Central memory CD4-positive, alpha-beta T cell (primary cell): ENCODE measurements at places on chromosomes 12 and 14.

- peak; percentile 51 for DNase-seq
Measured at GRCh38 chr12:9796346-9796745, 30.9 kb upstream of the KLRF1 start.

DNA sequence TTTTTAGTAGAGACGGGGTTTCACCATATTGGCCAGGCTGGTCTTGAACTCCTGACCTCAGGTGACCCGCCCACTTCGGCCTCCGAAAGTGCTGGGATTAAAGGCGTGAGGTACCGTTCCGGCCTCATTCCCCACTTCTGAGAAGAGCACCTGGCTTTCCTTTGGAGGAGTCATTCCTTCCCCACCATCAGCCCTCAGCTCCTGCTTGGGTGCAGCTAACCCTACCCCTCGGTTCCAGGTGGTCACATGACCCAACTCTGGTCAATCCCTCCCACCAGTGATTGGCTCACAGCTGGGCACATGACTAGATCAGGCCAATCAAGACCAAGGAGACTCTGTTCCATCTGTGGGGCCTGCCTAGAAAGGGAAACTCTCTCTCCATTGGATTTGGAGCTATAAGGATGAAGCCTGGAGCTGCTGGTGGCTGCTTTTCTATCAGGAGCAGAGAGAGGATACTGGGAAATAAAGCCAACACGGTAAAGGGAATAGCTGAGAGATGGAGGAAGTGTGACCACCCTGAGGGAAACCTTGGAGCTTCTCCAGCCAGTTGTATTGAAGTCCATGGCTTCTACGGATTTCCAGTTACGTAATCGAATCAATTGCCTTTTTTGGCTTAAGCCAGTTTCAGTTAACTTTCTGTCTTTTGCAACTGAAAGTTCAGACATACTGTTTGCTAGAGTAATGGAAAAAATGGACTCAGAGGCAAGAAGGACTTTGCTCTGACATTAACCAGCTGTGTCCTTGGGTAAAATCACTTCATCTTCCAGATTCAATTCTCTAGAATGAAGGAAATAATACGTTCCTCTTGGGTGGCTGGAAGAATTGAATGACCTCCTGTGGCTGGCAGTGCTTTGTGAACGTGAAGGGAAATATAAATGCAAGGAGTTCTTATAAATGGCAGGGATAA lies 19.7 kb upstream of the IFT81 start:
- no peak for DNase-seq

DNA sequence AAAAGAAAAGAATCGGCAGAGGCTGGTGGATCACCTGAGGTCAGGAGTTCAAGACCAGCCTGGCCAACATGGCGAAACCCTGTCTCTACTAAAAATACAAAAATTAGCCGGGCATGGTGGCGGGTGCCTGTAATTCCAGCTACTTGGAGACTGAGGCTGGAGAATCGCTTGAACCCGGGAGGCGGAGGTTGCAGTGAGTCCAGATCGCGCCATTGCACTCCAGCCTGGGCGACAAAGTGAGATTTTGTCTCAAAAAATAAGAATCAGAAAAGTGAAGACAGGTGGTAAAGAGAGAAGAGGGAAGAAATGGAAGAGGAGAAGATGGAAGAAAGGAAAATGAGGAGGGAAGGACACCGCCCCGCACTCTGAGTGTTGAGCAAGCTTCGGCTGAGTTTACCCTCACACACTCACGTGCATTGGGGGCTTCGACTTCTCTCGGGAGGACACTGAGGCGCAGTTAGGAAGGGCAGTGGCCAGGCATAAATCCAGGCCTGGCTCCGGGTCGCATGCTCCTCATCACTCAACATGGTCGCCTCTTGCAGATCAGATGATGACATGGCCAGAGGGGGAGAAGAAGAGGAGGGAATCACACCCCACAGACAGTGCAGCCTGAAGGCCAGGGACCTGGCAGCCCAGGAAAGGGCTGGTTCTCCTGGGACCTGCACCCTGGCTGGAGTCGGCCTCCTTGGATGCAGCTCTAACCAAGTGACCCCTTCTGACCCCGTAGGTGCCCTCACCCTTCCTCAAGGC lies 61.1 kb downstream of the PRMT8 start:
- no peak for DNase-seq

GRCh38 chr14:99508896-99509629 lies 27.9 kb downstream of the CCNK start:
- no peak for DNase-seq

DNA sequence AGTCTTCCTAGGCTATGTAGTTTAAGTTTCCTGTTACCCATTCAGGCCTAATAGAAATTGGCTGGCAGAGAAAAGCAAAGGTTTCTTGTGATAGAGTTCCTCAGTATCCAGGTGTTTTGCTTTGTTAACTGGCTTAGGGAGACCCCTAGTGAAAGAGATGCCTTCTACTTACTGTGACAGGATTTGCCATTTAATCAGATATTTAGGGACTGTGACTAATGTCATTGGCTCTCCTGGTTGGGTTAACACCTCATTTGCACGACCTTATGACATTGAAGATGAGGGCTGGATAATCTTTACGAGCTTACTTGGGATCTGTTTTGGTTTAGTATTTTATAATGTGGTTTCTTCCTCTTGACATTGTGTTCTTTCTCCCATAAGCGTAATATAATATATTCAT lies 5.8 kb downstream of the MON2 start:
- no peak for DNase-seq

DNA sequence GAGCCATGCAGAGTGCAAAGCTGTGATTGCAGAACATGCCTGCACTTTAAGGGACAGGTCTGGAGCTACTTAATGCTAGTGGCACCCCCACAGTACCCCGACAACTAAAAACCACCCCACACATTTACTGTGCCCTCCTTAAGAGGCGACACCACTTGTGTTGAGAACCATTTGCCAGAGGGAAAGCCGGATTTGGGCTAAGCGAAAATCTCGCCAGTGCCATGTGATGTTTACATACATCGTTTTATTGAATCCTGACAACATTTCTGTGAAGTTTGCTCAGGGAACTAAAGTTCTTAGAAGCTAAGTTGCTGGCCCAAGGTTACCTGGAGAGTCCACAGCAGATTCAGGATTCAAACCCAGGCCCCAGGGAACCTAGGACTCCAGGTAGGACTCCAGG lies 119.0 kb upstream of the FKBP4 start:
- no peak for DNase-seq

DNA sequence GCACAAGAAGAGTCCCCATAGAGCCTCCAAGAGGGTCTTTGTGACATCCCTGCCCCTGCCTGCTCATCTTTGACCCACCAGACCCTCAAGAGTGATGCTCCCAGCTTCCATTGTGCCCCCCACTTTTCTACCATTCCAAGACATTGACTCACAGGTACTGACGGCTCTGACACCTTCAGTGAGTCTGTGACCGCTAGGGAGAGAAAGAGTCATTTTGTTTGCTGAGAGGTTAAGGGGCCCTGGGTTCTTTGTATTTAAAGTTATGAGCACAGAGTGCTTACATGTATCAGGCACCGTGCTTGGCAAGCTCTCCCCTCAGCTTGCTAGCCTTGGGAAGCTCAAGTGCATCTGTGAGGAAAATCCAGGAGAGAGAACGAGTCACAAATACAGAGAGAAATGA lies 7.1 kb upstream of the KRT82 start:
- DNase-seq = no peak

GRCh38 chr12:45234139-45234865 lies 18.4 kb downstream of the ANO6 start:
- DNase-seq = no peak

DNA sequence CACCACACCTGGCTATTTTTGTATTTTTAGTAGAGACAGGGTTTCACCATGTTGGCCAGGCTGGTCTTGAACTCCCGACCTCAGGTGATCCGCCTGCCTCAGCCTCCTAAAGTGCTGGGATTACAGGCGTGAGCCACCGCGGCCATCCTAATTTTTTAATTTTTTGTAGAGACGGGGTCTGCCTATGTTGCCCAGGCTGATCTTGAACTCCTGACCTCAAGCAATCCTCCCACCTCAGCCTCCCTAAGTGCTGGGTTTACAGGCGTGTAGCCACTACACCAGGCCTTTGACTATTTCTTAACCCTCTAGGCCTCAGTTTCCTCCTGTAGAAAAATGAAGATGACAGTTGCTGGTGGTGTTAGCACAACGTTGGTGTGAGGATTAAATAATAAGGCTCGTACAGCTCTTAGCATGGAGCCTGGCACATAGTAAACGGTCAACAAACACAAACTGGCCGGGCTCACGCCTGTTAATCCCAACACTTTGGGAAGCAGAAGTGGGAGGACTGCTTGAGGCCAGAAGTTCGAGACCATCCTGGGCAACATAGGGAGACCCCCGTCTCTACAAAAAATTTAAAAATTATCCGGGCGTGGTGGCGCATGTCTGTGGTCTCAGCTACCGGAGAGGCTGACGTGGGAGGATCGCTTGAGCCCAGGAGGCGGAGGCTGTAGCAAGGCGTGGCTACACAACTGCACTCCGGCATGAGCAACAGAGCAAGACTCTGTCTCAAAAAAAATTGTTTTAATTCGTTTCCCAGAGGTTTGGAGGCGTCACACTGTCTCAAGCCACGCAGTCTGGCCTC lies 979 bp downstream of the DDX54 start:
- DNase-seq = no peak

- no peak for DNase-seq
Measured at GRCh38 chr14:90287791-90288190, 31.4 kb downstream of the PSMC1 start.

GRCh38 chr12:11618046-11618445 lies 31.4 kb upstream of the ETV6 start:
- no peak for DNase-seq

DNA sequence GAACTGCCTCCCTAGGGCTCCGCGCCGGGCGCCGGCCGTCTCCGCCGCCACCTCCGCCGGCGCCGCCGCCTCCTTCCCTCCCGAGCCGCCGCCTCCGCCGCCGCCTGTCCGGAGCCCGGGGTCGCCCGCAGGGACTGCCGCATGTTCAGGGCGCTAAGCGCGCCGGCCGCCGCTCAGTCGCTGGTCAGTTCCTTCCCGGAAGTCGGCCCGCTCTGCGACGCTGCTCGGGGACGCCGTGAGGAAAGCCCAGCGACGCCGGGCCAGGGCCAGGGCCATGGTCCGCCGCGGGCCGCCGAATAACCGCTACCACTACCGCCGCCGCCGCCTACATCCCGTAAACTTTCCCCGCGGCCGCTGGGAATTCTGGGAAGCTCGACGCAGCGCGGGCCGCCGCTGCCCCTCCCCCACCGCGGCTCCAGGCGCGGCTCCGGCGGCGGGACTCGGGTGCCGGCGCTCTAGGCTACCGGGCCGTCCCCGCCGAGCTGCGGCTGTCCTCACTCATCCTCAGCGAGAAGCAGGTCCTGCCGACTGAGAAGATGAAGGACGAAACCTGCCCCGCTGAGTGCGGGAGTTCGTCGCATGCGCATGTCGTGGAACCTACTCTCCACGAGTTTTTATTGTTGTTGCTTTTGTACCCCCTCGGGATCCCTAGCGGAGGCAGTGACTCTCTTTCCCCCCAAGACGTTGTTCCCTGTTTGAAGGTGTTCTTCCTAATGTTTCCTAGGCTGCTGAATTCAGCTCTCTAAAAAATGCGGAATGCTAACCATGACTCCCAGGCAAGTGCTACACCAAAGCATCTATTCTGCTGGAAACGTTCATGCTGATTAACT lies at the start of gene SAV1:
SAV1 (minus strand) TSS at position 311 of the 830 bp plus-strand sequence. CDS start 339 bp downstream, outside the sequence.
- peak; percentile 24 for DNase-seq

GRCh38 chr12:51399891-51400290 lies 8.7 kb upstream of the GALNT6 start:
- DNase-seq = no peak

DNA sequence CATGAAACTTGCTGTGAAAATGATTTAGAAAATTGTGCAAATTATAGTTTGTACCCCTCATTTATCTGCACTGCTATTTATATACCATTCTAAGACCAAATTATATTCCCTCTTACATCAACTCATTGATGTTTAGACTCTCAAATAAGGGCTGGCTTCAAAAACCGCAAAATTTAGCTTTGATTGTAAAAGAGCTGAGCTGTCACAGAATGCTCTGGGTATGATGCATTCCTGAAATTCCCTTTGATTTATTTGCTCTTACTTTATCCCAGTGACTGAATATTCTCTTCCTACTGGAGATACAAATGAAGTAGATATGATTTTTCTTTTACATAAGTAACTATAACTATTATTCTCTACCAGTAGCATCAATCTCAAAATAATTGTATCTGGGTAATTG lies 78.0 kb upstream of the TMTC2 start:
- no peak for DNase-seq

DNA sequence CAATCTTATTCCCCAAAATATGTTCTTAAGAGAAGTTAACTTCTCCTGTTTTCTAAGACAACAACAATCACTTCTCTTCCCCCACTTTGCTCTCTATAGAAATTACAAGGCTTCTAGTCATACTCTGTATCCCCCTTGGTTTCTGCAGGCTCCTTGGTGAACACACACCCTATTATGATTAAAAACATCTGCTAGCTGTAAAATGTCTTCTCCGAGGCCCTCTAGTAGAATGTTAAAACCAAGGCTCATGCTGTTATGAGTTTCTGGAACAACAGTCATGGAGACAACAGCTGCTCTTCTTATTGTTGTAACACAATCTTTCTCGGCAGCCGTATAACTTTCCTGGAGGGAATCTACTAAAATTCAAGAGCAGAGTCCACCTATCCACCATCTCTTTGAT lies 397.5 kb upstream of the CCDC196 start:
- no peak for DNase-seq

GRCh38 chr14:38290601-38291188 lies 34.8 kb upstream of the CLEC14A start:
- DNase-seq = no peak

GRCh38 chr12:26711569-26711968 lies 121.4 kb downstream of the ITPR2 start:
- DNase-seq = no peak

- DNase-seq = no peak
Measured at GRCh38 chr14:63287666-63288483, 30.9 kb downstream of the GPHB5 start.

GRCh38 chr12:130011611-130012385 lies 108.0 kb upstream of the TMEM132D start:
- DNase-seq = no peak

DNA sequence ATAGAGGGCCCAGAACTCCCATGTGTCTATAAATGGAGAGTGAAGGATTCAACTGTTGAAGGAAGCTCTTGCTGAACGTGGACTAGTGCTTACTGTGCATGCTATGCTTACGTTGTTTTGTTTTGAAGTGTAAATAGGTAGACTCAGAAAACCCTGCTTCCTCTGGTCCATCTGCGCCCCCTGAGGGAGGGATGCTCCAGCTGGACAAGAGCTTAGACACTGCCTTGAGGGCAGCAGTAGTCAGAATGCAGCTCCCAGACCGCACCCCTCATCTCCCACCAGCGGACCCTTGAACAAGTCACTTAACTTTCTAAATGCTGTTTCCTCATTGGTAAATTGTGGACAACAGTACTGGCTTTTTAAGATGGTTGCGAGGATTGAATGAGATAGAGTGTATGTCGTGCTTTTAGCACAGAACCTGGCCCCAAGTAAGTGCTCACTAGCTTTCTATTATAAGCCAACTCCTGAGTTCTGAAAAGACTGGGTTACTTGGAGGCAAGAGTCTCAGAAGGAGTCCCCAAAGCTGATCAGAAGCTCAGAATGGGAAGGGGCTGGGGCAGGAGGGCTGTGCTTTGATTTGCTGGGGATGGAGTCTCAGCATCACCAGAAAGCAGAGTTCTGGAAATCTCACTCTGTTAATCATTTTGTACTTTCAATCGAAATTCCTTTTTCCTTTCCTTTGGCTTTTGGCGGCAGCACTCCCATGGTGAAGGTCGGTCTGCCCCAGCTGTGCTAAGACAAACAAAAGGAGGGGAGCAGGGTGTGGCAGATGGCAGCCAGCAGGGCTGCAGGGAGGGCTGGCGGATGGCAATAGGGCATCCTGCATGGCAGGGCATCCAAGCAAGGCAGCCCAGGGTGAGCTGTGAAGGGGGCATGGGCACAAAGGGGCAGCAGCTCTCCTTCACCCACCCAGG lies 15.6 kb downstream of the AGAP2 start:
- DNase-seq = no peak

GRCh38 chr12:56040963-56041551 lies 661 bp upstream of the RPS26 start:
- no peak for DNase-seq
